Smooth muscle cell of the umbilical artery (primary cell): ENCODE measurements at places on chromosomes 5 and 9. TPM values are rescaled to one million over a fixed set of nuclear protein-coding genes. Genes with fewer than 3 reads are reported as not detected.

PCDHGA7 gene
- total RNA-seq: 4.2 and 6.8 TPM in 2 replicates

RNF145 gene
- total RNA-seq: 53.2 and 61.6 TPM in 2 replicates

HMGCR gene
- total RNA-seq: 145 and 235 TPM in 2 replicates

SLC34A3 gene
- total RNA-seq: under 0.01 TPM in 1 of 2 replicates, not detected in the other

PTGDS gene
- total RNA-seq: 8.3 and 21.4 TPM in 2 replicates

ERCC8 gene
- total RNA-seq: 32.8 and 33.3 TPM in 2 replicates

ANXA2R gene
- total RNA-seq: 1.2 and 1.9 TPM in 2 replicates

RGS7BP gene
- 0.18 and 0.30 TPM in 2 replicates for total RNA-seq

FRMPD1 gene
- total RNA-seq: under 0.01 and 0.05 TPM in 2 replicates

IL4 gene
- total RNA-seq: not detected in 2 replicates

HNRNPA0 gene
- total RNA-seq: 11.5 and 12.5 TPM in 2 replicates

MAMDC4 gene
- 2.7 and 4.0 TPM in 2 replicates for total RNA-seq

OTP gene
- total RNA-seq: not detected in 2 replicates

IFNA13 gene
- total RNA-seq: not detected in 2 replicates

FOXD1 gene
- total RNA-seq: 10.7 and 39.3 TPM in 2 replicates

TTF1 gene
- 7.4 and 11.0 TPM in 2 replicates for total RNA-seq

PCDHB4 gene
- under 0.01 and 0.09 TPM in 2 replicates for total RNA-seq

PTGER4 gene
- total RNA-seq: 1.5 and 2.7 TPM in 2 replicates

SPAAR gene
- 0.14 TPM in 1 of 2 replicates, not detected in the other for total RNA-seq

TCF7 gene
- under 0.01 and 0.09 TPM in 2 replicates for total RNA-seq

ENTR1 gene
- 30.3 and 46.5 TPM in 2 replicates for total RNA-seq
